ENCODE measurements at places on chromosomes 4 and X. TPM values are rescaled to one million over a fixed set of nuclear protein-coding genes. Genes with fewer than 3 reads are reported as not detected.
A peak's percentile ranks its signal among the peaks of the same experiment; 100 is the strongest.

- no peak for DNase-seq
Observed at GRCh38 chr4:5211282-5211839, 160.1 kb downstream of the STK32B start.

DNA sequence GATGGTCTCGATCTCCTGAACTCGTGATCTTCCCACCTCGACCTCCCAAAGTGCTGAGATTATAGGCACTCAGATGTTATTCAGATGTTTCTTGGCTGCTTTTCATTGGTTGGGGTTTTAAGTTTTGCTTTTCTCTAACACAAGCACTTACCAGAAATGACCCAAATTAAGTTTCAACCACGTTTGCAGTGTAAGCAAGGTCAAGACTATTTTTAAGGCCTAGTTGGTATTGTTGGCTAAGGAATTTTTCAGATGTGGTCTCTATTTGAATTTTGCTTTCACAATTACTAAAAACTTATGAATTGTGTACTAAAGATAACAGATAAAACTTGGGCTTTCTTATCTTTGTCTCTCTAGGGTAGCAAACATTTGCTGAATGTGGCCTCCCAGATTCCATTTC, 1756.9 kb upstream of the TENM3 start:
- no peak for DNase-seq

DNA sequence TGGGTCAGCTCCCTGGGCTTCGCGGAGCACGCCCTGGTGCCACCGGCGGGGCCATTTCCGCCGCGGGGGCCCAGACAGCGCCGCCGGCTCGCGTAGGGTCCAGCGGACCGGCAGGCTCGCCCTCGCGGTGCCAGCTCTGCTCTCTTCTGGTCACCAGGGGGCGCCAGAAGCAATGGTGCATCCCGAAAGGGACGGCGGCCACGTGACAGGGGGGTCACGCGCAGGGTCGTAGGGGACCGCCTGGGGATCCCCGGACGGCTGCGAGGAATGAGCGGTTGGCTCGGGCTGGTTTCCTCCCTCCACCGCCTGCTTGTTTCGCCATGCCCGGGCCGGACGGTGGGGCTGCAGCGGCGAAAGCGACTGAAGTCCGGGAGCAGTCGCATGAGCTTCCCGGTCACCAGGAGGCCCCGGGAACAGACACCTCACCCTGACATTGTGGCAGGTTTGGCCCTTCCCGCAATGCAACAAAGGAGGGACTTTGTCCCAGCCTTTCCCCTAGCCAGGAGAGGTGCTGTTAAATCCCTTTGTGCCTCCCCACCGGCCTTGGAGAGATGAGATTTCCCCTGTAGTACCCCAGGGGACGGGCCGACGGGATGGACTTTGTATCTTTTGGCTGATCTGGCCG, 15.8 kb downstream of the ZCCHC12 start:
- peak; percentile 91 for DNase-seq

DNA sequence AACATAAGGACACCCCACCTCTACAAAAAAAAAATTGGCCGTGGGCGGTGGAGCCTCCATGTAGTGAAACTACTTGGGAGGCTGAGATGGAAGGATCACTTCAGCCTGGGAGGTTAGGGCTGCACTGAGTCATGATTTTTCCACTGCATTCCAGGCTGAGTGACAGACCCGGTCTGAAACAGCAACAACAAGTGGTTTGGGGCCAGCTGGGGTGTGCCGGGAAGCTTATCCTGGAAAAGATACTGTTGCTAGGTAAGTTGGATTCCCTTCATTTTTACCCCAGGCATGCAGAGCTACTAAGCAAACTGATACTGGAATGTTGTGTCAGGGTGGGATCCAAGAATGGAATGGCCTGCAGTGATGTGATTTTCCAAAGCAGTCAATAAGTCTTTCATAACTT, 57.0 kb downstream of the XAGE2 start:
- DNase-seq = no peak

DNA sequence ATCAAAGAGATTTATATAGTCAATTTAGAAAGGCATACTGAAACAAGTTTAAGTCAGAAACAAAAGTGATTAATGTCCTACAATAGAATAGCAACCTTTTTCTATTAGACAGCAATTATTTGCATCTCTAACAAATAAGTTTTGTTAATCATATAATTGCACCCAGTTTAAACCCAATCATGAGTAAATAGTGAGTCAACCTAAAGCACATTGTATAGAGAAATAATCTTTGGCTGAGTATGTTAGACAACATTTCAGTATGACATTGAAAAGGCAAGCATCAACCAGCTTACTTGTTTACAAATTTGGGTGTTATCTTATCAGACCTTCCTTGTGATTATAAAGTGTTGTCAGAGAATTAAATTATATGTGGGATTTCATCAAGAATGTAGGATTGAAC, 209.5 kb downstream of the IL15 start:
- no peak for DNase-seq

DNA sequence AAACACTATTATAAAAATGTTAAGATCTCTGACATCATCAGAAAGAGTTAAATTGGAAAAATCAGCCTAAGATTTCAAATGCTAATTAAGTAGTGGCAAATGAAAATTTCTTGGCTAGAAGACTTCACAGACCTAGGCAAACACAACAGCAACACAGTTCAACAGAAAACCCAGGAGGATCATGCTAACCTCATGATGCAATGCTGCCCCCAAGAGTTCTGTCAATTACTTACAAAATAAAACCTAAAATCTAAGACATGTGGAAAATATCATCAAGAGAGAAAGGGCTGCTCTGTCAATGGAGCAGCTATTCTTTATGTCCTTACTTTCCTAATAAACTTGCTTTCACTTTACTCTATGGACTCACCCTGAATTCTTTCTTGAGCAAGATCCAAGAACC, 21.0 kb downstream of the S100G start:
- DNase-seq = no peak

DNA sequence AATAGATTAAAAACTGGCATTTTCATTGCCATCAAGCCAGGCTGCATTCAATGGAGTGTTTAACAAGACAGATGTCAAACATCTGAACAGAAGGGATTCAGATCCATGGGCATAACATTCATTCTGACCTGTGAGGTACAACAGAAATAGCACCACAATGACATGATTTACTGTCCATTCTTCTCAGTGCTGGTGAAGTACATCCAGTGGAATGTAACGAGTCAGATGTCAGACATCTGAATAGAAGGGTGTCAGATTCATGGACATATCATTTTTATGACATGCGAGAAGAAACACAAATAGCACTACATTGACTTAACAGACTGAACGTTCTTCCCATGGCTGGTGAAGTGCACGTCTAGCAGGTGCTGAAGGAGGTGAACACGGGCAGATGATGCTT, 186.4 kb downstream of the PPP4R3C start:
- no peak for DNase-seq

GRCh38 chr4:123182289-123182688, 214.3 kb upstream of the SPRY1 start:
- DNase-seq = no peak

DNA sequence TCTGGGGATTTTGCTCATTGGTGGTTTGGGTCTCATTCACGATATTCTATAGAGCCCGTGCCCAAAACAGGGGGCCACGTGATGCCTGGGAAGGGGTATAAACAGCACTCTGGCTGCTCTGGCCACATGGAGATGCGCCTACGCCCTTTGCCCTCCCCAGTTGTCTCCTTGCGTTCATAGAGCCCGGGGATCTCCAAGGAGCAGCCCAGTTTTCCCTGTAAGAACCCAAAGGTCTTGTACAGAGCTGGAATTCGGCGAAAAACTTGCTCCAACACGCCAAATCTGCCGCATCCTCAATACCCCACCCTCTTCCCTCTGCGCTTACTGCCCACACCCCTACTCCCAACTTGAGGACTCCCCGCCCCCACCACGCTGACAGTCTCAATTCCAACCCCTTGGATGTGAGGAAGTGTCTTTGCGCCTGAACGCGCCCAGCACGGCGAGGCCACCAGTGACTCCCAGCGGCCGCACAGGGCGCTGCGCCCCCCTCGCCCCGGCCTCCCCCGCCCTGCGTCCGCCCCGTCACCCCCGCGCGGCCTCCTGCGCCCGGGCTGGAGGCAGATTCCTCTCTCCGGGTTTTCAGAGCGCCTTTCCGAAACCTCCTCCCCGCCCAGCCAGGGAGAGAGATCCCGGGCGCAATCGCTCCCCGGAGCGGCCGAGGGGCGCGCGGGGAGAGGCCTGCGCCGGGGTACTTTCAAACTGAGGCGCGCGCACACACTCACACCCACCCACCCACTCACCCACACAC, at the start of gene NHS:
Gene NHS, plus strand, starts transcription at position 582 of the 748 bp plus-strand sequence. CDS start 558 bp downstream, outside the sequence.
- DNase-seq = peak; percentile 89

GRCh38 chrX:20378233-20378920, 111.7 kb upstream of the RPS6KA3 start:
- no peak for DNase-seq

GRCh38 chr4:102281171-102281839, 64.0 kb downstream of the SLC39A8 start:
- no peak for DNase-seq

DNA sequence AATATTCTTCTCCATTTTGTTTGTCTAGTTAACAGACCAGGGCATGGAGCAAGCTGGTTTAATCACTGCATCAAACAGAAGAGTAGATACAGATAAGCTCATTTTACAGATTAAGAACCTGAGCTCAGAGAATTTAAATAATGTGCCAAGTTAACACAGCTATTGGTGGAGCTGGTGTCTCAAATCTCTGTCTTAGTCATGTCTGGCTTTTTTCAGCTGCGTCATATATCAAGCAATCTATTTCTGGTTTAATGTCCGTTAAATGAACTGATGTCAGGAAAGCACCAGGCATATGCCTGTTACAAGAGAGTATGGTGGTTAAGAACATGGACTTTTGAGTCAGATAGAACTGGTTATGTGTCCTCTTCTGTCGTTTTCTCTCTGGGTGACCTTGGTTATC, 79.8 kb upstream of the ADGRA3 start:
- DNase-seq = no peak

DNA sequence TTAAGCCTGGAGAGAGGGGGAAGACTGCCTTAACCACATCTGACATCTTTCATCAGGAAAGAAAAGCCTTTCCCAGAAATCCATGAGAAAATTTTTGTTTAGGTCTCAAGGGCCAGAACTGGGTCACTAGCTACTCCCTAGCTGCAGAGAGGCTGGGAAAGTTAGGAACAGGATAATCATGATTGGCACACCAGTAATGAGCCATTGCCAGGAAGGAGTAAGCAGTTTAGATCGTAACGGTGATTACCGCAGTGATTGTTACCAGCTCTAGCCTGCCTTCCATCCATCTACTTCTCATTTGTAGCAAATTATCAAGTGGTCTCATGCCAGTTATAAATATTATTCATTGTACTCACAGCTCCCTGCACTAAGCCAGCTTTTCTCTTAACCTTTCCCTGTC, 22.7 kb upstream of the STX18 start:
- DNase-seq = no peak

- DNase-seq = no peak
Observed at GRCh38 chr4:71832049-71832448, 48.2 kb upstream of the GC start.

DNA sequence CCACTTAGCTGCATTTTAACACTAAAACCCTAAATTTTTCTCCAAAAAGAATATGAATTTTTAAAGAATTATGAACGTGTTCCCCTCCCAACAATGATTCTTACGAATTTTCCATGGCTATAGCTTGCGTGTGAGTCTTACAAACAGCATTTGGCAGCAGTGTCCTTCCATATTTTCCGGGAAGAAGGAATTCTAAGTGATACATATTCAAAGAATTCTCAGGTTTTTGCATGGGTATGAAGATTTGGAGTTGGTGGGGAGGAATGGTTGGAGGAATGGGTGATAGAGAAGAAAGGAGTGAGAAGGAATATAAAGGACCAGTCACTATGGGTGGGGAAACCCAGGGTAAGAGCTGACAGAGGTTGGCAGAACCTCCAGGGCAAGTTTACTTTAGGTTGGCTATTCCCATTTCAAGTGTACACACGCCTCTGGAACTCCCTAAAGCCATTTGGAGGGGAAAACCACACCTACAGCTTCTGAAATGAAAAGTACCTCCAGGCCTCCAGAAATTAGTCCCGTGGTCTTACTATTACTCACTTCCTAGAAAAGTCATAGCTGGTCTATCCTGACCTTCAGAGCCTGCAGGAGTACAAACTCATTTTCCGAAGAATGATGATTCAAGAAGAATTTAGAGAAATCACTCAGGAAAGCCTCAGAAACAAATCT, 420.8 kb upstream of the DIPK2B start:
- DNase-seq = no peak

DNA sequence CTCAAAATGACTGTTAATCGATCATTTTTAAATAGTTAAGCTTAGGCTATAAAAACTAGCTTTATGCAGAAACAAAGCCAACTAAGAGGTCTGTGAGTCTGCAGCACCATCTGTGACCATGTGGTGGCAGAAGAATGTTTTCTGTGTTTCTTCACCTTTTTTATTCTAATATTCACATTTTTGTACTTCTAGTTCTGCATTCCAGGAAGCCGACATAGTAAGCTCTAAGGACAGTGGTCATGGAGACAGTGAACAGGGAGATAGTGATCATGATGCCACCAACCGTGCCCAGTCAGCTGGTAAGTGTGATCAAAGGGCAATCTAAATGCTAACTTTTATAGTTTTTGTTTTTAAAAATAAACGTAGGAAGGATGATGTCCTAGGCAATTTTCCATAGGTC, 5.6 kb downstream of the PCDH10 start:
- no peak for DNase-seq

- no peak for DNase-seq
Observed at GRCh38 chrX:1390621-1391369, 1.1 kb downstream of the SLC25A6 start.

DNA sequence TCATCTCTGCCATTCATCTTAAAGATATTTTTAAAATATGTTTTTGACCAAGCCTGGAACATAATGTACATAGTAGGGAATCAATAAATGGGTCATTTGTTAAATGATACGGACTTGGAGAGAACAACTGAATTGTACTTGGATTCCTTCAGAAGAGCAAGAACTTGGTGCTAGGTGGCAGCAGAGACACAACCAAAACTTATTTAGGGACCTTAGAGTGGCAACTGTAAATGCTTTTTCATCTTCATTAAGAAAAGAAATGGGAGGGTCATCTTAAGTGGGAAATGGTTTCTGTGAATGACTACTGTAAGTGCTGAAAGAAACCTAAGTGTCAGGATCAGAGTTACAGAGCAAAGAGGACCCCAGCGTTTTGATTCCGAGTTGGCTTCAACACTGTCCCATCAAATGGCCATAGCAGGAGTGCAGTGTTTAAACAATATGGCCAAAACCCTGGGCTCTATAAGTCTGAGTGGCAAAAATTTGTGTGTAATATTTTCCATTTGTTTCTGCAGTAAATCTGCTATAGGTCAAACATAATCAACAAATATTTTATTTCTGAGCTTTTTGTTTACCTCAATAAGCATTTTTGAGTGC, 213.6 kb downstream of the PALLD start:
- no peak for DNase-seq

DNA sequence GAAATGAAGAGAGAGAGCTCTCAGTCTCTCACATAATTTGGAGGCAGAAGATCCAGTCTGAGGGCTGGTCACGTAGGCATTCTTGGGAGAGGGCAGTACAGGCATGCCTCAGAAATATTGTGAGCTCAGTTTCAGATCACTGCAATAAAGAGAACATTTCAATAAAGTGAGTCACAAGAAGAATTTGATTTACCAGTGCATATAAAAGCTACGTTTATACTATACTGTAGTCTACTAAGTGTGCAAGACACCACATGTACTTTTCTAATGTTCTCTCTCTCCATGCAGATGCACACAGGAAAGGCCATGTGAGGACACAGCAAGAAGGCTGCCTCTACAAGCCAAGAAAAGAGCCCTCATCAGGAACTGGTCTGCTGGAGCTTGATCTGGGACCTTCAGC, 583.5 kb upstream of the FAT1 start:
- DNase-seq = no peak

ARHGAP6 gene
- 2.5 TPM for total RNA-seq

RRH gene
- 0.23 TPM for total RNA-seq

SH2D1A gene
- 0.11 TPM for total RNA-seq

COMMD8 gene
- 17.0 TPM for total RNA-seq

CPLX1 gene
- 3.5 TPM for total RNA-seq

CTAG1B gene
- not detected for total RNA-seq

HTR2C gene
- total RNA-seq = not detected

MEPE gene
- not detected for total RNA-seq
